ENCODE measurements at places on chromosomes 7 and 10. TPM values are rescaled to one million over a fixed set of nuclear protein-coding genes. Genes with fewer than 3 reads are reported as not detected.

The DENND11 gene
- total RNA-seq = 6.9 TPM

The COMTD1 gene
- 106 TPM for total RNA-seq

- ATAC-seq = no peak
These were observed 10.3 kb downstream of the TMEM229A start for GRCh38 chr7:124022551-124022950.

- ATAC-seq = no peak
These were observed 762.7 kb downstream of the KCNMA1 start for GRCh38 chr10:76874896-76875295.

GRCh38 chr10:78318305-78318704 is 284.6 kb downstream of the RPS24 start:
- no peak for ATAC-seq

The EEPD1 gene
- total RNA-seq = 2.9 TPM

The EN2 gene
- total RNA-seq = not detected

GRCh38 chr7:106029451-106029850 is 66.4 kb downstream of the CDHR3 start:
- no peak for ATAC-seq

DNA sequence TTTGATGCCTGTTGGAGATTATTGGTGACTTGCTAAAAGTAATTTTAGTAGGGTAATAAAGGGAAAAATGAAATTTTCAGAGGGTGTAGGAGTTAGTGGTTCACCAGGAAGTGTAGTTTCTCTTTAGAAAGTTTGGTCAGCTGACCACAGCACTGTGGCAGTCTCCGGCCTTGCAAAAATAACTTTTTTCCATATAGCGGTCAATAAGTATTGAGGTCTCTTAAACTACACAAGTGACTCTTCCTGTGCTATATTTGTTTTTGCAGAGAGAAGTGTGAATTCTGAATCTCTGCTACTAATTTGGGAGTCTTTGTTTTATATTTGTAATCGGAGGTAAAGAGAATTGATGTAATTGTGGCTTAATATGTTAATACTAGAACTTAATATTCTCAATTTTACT is 24.3 kb downstream of the PTPN12 start:
- ATAC-seq = no peak

- no peak for ATAC-seq
These were observed 58.3 kb upstream of the NEBL start for GRCh38 chr10:20955355-20955893.

The TRIM24 gene
- total RNA-seq = 9.2 TPM

DNA sequence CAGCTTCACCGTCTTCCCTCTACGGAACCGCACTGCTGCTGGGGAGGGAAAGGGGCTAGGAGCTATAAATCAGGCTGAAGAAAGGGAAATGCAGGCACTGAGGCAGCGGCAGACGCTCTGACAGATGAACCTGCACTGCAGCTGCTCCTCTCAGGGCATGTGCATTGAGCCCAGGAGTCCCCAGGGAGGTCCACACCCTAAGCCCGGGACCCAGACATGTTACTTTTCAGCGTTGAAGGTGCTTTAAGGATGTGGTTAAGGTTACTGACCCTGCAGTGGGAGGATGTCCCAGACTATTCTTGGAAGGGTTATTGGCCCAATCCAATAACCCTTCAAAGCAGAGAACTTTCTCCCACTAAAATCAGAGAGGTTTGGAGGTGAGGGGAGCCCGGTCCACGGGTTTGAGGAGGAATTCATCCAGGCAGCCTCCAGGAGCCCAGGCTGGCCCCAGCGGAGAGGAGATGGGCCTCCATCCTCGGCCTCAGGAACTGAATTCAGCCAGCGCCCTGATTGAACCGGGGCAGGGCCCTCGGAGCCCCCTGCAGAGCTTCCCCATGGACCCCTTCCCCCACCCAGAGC is 75.4 kb downstream of the ADARB2 start:
- ATAC-seq = peak; percentile 45

The ACBD7 gene
- 0.32 TPM for total RNA-seq

DNA sequence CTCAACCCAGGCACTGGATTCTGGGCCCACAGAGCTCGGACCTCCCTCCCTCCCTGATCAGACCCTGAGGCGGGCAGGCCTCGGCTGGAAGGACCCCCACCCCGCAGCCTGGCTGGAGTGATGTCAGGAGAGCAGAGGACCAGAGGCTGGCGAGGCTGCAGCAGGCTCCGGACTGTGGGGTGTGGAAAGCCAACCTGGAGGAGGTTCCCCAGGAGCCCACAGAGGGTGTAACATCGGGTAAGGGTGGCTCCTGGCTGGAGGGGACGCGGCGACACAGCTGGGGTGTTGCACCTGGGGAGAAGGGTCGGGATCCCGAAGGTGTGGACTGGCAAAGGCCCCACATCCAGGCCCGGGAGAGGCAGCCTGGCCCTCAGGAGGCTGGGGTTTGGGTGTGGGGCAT is 8.9 kb upstream of the MICALL2 start:
- no peak for ATAC-seq

GRCh38 chr10:127296696-127297095 is 100.3 kb upstream of the INSYN2A start:
- no peak for ATAC-seq

DNA sequence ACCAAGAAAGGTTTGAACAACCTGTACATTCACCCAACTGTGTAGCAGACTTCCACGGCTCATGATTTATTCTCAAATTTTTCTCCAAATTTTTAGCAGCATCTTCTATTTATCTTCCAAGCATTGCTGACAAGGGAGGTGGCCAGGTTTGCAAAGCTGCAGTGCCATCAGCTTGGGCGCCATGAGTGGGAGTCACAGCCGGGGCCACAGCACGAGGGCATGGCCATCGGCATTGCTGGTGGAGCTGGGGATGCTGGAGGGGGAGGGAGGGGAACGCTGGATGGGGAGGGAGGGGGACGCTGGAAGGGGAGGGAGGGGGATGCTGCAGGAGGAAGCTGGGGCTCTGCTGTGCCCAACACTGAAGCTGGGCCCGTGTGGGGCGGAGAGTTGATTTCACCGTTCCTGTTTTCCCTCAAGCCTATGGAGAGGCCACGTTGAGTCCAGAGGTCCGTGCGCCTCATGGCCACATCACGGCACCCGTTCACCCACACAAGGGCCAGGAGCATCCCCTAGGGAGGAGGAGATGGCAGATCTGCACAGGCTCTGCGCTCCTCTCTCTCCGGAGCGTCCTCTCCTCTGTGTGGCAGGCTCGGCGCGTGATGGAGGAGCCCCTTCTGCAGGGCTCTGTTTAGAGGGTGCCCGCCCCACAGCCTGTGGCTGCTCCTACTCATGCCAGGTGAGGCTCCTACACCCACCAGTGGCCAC is 520.2 kb downstream of the DNAJB6 start:
- ATAC-seq = no peak

The UCN3 gene
- total RNA-seq = not detected
